AG20443 (cell line): ENCODE measurements at places on chromosomes 1 and 21.

GRCh38 chr1:12593621-12594066, 24.4 kb downstream of the DHRS3 start:
- DNase-seq = peak; percentile 51

DNA sequence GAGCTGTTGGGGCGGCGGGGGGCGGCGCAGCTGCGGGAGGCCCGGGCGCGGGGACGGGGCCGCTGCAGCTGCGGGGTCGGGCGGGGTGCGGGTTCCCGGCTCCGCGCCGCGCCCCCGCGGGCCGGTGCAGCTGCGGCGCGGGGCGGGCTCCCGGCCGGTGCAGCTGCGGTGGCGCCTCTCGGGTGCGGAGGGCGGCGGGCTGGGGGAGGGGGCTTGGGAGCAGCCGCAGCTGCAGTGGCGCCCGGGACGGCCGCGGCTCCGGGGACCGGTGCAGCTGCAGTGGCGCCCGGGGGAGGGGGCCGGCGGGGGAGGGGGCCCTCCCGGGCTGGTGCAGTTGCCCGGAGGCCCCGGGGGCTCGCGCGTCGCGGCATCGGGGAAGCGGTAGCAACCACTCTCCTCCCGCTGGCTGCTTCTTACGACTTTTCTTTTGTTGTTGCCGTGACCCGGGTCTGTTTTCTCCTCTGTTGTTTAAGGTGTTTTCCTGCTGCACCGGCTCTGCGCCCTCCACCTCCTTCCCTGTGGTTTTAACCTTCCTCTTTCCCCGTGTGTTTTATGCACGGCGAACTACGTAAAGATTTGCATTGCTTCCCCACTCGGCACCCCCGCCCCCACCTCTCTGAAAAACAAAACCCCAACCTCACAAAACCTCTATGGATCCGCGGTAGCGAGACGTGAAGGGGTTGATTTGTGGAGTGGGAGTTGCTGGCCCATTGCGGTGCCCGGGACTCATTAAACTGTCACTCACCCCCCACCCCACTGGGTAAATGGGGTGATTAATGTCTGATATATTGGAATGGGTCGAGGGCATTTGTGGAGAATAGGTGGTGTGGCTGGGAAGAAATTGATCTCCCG, 1.7 kb upstream of the ZBTB18 start:
- DNase-seq = peak; percentile 46

DNA sequence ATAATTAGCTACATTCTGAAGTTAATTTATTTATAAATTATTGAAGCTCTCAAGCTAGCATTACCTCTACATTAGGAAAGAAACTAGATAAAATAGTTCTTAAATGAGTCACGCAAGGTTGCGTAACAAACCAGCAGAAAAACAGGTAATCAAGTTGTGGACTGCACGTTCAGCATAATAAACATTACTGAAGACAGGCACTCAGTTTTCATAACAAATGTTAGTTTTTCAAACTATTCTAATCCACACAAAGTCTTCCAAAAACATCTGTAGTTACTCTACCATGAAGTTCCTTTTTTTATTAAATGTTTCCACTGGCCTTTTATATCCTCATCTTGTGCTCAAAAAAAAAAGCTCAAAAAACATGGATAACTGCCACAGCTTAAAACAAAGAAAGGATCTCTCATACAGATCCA, 1.3 kb downstream of the TOR1AIP2 start:
- no peak for DNase-seq

GRCh38 chr1:202698276-202698675, 12.0 kb downstream of the SYT2 start:
- no peak for DNase-seq

- peak; percentile 57 for DNase-seq
Measured at GRCh38 chr1:154767315-154768240, 102.5 kb downstream of the KCNN3 start.

GRCh38 chr1:230079199-230080024, 12.4 kb downstream of the GALNT2 start:
- DNase-seq = no peak

GRCh38 chr1:208173749-208174148, 70.4 kb downstream of the PLXNA2 start:
- no peak for DNase-seq

DNA sequence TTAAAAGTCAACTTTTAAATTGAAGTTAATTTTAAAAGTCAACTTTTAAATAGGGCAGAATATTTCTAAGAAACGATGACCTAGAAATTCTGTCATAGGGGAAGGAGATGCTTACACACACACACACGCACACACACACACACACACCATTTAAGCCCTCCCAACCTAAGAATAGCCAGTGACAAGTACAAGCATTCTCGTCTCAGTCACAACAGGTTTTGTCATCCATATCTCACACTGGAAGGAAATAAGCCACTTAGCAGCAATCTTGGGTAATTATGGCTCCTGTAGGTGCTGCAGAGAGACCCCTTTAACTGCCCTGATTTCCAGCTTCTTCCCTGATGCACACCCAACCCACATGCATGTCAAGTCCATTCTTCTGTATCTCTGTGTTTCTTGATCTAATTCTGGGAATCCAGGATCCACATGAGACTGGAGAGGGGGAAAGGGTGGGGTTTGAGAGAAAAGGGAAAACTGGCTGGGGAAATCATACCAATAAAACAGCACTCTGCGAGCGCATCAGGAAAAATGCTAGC, 338.1 kb downstream of the PAPPA2 start:
- DNase-seq = no peak

DNA sequence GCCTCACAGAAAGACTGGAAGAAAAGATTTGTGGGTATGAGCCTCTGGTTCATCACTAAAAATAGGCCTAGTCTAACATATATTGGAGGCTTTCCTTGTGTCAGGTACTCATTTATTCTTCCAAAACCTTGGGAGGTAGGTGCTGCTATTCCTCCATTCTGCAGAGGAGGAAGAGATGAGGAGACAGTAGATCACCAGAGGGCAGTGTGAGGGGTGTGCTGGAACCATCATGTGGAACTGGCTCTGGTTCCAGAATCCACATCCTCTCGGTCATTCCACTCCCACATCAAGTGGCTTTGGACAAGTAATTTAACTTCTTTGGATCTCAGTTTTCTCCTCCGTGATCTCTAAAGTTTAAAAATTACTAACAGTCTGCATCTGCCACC, 7.4 kb upstream of the INKA2 start:
- DNase-seq = no peak

- no peak for DNase-seq
Measured at GRCh38 chr1:22089134-22089571, 36.6 kb downstream of the CDC42 start.

DNA sequence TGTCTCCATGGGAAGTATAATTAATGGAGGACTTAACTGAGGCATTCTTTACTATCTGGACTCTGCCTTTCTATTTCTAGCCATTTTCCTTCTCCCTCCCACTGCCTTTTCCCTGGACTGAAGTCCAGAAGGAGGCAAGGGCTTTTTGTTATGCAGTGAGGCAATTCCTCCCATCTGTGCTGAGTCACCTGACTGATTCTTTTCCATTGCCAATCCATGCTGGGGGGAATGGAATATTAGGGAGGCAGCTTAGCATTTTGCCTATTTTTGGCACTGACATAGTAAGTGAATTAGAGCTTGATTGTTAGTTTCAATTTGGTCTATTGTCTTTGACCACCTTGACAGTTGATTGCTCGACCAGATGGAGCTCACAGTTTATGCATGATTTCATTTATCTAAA, 1000.6 kb upstream of the PRMT6 start:
- no peak for DNase-seq

- DNase-seq = no peak
Measured at GRCh38 chr1:203425663-203425975, 50.0 kb upstream of the PRELP start.

DNA sequence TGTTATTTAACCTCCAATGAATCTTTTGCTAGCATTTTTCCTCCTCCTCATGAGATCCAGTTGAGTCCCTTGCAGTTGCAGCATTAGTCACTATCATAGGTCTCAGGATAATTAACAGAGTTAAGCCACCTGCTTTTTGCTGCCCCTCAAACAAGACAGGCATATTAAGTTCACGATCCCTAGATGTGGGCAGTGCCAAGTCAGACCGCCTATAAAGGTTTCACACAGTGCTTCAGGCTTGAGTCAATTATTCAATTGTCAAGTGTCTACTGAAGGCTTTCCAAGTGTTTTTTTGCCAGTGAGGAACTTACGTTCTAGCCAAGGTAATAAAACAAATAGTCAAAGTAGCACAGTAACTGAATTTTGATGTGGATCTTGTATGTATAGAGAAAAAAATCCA, 175.0 kb downstream of the DAB1 start:
- no peak for DNase-seq

DNA sequence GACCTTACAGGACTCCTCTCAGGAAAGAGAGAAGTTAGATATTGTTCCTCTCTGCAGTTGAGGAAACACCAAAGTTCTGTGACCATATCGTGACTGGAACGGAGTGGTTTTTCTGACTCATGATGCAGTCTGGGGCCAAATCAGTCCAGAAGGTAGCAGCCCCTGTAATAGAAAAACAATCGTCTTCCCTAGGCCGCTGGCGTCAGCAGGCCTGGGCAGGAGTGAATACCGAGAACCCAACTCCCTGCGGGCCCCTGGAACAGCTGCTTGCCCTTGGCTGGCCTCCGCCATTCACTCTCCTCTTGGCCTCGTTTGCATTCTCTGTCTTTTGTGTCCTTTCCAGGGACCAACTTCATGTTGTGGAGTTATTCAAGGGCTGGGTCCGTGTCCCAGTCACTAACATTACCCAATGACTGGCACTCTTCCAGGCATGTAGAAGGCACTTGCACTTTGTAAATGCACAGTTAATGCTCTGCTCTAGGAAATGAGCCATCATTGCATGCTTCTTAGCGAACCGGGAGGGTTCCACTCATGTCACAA, 10.9 kb upstream of the CD101 start:
- DNase-seq = peak; percentile 94

DNA sequence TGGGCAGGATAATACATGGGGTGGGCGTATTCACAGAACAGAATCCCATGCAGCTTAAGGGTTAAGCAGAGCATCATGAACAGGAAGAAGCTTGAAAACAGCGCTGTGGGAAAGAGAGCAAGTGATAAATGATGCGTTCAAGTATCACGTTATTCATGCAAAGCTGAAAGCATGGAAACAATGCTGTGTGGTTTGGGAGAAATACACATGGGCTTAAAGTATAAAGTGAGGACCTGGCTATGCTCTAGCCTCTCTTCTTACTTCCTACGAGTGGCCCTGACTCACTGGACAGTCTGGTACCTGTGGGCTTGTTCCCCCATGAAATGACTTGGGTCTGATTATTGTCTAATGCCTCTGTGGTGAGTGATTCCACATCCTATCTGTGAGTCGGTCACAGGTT, 25.7 kb downstream of the TMPRSS2 start:
- no peak for DNase-seq

DNA sequence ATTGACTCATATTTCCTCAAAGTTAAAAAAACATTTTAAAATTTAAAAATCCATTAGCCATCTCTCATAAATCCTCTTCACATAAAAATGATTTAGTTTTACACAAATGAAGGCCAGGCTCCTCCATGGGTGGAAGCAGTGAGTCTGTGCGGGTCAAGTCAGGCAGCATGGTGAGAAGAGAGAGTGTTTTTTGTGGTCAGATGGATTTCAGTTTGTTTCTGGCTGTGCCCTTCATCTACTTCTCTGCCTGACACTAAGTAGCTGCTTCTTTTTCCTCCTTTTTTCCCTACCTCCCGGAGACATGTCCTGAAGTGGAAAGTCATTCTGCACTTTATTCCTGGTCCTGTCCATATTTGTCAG, 10.3 kb downstream of the PLA2G4A start:
- no peak for DNase-seq

DNA sequence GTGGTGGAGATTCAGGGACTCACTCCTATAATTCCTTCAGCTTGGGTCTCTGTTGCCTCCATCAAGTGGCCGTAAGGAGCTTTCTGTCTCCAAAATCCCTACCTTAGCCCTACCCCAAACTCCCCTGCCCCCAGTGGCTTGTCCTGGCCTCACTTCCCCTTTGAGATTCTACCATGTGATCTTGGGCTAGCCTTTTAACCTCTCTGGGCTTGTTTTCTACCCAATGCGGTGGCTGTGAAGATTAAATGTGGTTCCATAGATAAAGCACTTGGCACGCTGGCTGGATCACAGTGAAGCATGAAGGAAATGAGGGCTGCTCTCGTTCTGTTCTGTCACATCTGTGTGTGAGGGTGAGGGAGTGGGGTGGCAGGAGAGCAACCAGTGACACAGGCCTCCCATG, 43.6 kb downstream of the FAAH start:
- DNase-seq = no peak

- peak; percentile 63 for DNase-seq
Measured at GRCh38 chr1:179143322-179143721, 61.5 kb downstream of the TOR3A start.

- DNase-seq = peak; percentile 52
Measured at GRCh38 chr1:45490121-45490625, 790 bp downstream of the TESK2 start.

- DNase-seq = peak; percentile 73
Measured at GRCh38 chr1:21919520-21919919, 17.6 kb downstream of the HSPG2 start.

- peak; percentile 45 for DNase-seq
Measured at GRCh38 chr1:89908672-89909436, 86.1 kb upstream of the ZNF326 start.

DNA sequence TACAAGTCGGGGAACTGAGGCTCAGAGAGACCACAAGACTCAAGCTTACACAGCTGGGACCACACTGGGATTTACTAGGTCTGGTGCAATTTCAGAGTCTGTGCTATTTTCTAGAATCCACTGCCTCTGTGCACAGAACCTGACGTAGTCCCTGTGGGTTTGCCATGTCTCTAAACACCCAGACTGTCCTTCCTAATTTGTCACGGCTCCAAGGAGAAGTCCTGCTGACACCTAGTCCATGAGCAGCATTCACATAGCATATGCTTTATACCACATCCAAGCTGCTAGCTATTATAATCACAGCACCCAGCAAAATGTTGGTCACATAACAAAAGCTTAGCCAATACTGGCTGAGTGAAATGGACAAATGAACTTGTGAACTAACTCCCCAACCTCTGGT, 79.0 kb upstream of the HMGB4 start:
- no peak for DNase-seq

DNA sequence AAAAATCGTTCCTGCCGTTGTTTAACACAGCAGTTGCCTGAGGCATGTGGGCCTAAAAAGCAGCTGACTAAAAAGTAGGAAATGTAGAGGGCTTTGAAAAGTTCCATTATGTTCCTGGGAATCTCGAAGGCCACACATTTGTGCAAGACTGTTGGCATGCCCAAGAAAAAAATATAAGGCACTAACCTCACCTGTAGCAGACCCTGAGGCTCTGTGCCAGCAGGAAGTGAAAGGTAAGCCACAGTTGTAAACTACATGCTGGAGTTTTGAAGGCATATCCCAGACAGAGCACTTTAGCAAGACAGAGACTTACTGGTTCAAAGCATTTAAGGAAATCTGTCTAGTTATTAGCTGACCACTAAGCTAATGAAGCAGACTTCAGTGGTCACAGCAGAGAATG, 52.7 kb downstream of the TRMT1L start:
- no peak for DNase-seq

DNA sequence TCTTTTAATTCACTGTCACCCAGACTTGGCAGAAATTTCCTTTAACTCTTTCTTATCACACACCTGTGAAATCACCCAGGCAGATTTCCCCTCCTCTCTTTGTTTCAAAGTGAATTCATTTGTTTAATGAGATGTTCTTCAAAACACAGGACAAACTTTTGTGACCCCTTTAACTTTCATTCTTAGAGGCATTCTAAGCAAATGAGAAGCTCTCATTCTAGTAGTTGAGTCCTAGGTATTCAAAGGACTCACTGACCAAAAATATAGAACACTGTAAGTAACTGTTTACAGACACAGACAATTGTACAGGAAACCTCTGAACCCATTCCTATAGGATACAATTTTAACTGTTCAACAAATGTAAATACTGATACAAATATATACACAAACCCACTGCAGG, 16.9 kb downstream of the LRRC8C start:
- DNase-seq = no peak
